ENCODE measurements at places on chromosomes 1 and 21.

DNA sequence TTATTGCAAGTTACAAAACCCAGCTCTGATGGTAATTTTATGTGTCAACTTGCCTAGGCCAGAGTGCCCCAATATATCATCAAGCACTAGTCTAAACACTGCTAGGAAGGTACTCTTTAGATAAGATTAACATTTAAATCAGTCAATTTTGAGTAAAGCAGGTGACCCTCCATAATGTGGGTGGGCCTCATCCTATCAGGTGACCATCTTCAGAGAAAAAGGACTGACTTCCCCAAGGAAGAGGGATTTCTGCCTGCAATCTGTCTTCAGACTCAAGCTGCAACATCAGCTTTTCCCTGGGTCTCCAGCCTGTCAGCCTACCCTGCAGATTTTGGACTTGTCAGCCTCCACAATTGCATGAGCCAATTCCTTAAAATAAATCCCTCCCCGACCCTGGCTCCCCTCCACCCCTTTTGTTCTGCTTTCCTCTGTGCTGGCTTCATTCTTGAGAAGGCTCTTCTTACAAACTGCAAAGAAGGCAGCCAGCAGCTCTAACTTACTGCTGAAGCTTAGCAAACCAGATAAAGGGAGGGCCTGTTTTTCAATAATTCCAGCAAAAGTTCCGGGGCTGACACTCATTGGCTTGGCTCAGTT is 56.4 kb upstream of the RUNX3 start:
- DNase-seq, result no peak

DNA sequence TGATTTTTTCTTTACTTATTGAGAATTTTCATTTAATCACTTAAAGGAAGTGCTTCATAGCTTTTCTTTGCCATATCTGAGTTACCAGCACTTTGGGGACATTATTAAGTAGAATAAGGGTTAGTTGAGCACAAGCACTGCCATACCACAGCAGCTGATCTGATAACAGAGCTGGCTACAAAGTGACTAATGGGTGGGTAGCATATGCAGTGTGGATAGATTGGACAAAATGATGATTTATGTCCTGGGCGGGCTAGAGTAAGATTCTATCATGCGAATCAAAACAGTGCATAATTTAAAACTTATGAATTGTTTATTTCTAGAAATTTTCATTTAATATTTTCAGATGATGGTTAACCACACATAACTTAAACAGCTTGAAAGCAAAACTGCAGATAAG is 102.2 kb upstream of the SNX7 start:
- DNase-seq, result no peak

GRCh38 chr1:63723602-63724001 is 50.2 kb upstream of the ROR1 start:
- no peak for DNase-seq

DNA sequence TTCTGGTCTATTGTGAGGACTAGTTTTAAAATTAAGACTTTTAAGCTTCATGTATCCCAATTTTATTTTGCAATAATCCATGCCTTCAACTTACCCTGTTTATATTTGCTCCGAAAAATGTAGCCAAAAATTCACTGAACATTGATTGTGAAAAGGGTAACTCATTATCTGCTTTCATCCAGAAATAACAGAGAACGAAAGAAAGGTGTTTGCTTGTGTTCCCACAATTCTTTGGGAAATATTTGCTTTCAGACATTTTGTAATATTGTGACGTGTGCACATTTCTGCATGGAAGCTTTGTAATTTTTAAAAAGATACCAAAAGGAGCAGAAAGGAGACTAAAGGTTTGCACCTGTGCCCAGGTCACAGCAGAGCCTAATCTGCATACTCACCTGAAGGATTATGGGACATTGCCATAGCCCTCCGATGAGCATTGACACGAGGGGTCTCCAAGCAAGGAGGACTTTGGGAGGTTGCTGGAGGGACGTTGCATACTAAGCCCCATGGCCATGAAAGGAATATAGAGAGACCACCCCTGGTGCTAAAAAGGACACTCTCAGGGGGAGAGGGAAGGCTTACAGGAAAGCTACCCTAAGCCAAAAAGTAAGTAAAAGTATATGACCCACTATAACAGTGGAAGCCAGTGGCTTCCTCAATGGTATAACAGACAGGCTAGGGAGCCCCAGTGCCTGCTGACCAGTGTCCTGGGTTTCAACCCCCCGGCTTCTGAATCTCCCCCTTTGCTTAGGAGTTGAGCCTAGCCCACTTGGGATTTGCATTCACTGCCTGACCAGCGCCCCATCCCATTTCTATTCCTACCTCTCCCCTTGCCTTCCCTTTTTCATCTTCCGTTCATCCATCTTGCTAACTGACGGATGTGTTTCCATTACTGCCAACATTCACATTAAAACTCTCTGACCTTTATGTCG is 148.6 kb upstream of the ZC3H12A start:
- no peak for DNase-seq

DNA sequence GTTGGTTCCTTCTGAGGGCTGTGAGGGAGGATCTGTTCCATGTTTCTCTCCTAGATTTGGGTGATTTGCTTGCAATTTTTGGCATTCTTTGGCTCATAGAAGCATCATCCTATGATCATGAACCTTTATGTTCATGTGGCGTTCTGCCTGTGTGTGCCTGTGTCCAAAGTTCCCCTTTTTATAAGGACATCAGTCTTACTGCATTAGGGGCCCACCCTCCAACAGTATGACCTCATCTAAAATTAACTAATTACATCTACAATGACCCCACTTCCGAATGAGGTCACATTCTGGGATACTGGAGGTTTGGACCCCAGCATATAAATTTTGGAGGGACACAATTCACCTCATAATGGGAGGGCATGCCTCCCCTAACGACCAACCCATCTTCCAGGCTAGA is 12.8 kb upstream of the CAMK1G start:
- DNase-seq, result no peak

DNA sequence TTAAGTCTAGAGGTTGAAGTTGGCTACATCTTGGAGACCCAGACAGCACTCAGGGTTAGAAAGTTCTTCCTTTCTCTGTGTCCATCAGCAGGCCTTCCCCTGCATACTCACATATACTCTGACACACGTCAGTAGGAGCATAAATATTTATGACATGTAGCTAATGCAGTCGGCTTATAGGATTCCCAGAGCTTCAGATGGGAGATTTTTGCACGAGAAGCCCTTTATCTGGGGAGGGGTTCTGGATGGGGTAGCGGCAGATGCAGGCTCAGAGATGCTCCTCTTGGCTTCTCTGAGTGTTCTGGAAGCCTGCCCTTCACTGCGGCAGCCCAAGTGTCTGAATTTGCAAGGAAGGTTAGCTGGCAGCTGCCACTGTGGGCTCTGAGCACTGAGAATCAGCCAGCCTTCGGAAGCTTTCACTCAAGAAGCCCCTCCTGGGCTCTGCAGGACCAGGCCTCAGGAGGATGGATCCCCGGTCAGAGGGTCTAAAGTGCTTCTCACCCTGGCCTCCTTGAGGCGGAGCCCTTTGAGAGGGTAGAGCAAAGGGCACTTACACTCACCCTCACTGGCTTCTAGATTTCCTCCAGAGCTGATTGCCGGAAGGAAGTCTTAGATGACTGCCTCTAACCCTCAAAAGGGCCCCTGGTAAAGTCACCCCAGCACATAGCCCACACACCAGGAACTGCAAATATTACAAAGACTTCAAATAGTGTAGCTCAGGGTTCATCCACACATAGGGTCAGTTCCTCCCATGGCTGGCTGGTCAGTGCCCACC is 68.1 kb upstream of the NFASC start:
- no peak for DNase-seq

DNA sequence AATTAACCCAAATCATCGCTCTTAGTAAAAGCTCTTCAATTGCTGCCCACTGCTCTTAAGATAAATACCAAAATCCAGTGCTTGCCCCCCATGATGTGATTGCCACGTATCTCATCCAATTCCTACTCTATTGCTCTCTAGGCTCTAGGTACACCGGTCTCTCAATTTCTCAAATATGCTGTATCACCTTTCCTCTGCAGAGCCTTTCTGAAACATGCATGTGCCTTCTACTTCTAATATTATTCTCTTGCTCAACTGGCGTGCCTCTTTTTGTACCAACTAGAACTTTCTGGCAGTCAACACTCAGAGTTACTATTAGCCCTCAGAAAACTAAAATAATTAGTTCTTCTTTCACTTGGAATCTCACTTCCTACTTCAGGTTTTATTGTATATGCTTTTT is 111.7 kb upstream of the LBR start:
- no peak for DNase-seq

DNA sequence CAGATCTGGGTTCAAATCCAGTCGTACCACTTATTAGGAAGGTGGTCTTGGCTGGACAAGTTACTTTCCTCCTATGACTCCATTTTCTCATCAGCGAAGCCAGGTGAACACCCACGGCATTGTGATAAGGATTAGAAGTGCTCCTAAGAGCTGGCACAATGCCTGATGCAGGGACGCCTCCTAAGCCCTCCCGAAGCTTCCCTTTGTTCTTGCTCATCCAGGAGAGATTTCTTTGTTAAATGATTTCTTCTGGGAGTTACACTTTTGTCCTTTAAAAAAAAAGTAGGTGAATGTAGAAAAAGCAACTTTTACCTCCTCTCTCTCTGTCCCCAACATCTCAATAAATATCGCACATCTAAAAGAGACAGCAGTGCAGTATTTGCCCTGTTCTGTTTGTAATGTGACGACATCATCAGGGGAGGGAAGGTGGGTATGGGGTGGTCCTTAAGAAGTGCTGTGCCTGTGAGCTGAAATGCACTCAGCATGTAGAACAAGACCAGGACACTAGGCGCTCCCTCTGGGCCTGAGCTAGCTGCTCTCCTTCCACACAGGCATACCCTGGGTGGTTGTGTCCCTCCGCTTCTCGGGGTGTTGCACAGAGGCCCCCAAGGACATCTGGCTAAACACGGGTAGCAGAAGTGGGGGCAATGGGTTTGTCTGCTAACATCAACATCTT is 43.9 kb downstream of the SUSD4 start:
- no peak for DNase-seq
